ENCODE measurements at places on chromosomes 7 and 10. TPM values are rescaled to one million over a fixed set of nuclear protein-coding genes. Genes with fewer than 3 reads are reported as not detected.

DNA sequence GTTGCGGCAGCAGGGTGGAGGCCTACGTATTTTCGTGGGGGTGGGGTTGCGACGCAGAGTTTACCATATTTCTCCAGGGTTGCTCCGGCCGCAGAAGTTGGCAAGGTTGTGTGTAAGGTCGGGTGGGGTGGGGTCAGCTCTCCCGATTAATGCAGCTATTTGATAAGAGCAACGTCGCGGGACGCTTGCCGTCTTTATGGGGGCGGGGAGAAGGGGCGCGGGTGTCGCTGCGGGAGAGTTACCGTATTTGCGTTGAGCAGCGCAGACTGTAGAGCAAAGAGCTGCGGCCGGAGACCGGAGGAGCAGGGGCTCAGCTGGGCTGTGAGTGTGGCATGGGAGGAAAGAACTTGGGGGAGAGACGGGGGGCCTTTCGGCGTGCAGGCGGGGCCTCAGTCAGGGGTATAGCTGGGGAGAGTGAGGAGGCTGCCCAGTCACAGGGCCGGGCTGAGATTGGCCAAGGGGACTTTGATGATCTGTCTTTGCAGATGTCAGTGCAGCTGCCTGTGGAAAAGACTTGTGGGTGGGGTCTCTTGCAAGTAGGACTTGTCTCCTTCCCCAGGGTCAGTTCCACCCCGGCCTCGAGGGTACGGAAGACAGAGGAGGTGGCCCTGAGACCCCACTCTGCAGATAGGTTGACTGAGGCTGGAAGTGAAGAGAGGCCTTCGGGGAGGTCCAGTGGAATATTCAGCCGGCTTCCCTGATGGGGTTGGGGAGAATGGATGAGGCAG lies 26.6 kb downstream of the ZNF775 start:
- DNase-seq, result no peak

DNA sequence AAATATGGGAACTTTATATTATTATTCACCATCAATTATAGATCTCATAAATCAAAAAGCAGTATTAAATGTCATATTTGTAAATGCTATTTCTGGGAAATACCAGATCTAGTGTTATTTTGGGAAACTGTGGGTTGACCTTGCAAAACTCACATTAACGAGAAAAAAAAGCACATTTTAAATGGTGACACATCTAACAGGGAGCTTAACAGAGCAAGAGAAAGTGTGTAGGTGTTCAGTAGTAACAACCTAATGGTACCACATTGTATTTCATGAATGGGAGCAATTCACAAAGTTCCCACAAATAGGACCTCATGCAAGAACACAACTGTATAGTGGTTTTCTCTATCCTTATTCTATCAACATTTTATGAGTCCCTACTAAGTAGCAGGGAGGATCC lies 26.2 kb upstream of the HDAC9 start:
- DNase-seq, result no peak

DNA sequence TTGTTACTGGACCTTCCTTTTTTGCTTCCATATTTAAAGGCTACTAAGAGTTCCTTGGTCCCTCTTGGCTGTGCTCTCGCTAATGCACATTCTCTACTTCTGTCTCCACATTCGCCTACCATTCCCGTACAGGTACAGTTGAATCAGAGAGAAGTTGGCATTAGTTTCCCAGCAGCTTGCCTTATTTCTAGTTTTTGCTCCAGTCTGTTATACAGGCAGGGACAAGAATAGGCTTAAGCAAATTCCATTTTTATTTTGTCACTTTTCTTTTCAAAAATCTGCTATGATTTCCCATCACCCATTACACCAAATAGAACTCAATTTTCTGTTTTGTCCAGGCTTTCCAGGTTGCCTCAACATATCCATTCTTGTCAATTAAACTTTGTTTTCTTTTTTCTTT lies 29.9 kb downstream of the DYNC1I1 start:
- no peak for DNase-seq

DNA sequence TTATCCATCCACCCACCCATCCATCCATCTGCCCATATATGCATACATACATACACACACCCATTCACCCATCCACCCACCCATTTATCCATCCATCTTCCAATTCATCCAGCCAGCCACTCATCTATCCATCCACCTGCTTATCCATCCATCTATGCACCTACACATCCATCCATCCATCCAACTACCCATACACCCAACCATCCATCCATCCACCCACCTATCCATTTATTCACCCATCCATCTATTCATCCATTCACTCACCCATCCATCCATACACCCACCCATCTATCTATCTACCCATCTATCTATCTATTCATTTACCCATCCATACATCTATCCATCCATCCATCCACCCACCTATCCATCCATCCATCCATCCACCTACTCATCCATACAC lies 17.3 kb downstream of the TMEM72 start:
- DNase-seq, result no peak

- peak; percentile 9 for DNase-seq
These were observed 179.7 kb upstream of the BET1 start for GRCh38 chr7:94183891-94184290.

DNA sequence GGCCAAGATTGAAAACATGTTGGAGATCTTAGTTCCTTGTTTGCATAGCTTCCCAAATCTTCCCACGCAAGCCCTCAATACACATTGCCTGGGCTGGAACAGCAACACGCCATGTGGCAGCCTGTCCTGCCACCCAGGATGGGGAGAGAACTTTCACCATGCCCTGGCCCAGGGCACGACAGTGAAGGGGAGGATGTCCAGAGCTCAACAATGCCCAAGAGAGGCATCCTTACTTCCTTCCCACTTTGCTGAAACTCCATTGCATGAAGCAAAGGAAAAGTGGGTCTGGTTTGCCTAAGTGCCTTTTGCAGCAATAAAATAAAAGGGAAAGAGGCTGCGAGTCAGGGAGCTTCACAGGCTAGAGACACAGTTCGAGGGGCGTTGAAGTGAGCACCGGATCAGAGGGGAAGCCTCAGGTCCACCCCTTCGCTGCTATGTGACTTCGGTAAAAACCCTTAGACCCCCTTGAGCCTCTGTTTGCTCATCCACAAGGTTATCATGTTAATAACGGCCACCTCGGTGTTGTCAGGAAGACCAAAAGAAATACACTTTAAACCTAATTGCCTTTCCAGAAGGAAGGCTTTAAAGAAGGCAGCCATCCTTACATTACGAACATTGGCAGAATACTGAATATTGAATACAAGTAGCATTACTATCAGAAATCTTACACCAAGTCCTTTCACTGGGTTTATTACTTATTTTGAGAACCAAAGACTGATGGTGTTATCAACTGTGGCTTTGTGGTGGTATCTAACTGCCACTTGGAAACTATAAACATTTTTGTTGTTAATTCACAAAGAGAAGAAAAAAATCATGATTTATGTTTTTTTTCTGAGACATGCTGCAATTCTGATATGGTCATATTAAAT lies 133.3 kb downstream of the ICA1 start:
- DNase-seq, result no peak

- DNase-seq, result no peak
These were observed 43.2 kb downstream of the PRR15 start for GRCh38 chr7:29606830-29607229.

GRCh38 chr10:43057831-43058340 lies 19.0 kb upstream of the RET start:
- DNase-seq, result no peak

- DNase-seq, result no peak
These were observed 5.4 kb downstream of the ANKIB1 start for GRCh38 chr7:92251181-92251580.

GRCh38 chr7:152633504-152633903 lies 42.4 kb downstream of the XRCC2 start:
- DNase-seq, result no peak

DNA sequence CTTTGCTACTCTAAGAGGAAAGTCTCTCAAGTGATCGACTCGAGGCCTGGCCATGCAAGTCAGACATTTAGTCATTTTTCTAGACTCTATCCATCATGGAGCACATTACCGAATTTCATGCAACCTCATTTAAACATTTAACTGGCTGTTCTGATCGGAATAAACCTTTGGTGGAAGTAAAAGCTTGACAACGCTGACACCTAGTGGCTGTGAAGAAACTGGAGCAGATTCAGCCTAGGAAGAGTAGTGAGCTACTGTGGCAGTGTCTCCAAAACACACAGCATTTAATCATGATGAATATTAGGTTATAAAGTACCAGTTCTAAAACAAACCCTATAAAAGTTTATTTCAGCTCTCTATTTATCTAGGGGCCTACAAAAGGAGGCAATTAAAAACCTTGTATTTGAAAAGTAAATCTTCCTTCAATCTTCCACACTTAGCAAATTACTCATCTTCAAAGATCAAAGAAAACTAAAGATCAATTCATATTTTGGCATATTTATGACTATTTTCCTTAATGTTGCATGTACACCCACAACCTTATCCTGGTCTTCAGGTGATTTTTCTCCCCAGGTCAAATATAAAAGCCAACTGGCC lies 175.0 kb downstream of the CTNNA3 start:
- peak; percentile 94 for DNase-seq

- DNase-seq, result no peak
These were observed 58.9 kb downstream of the CLRN3 start for GRCh38 chr10:127833804-127834203.

- DNase-seq, result no peak
These were observed 32.4 kb upstream of the HGF start for GRCh38 chr7:81802251-81802650.

DNA sequence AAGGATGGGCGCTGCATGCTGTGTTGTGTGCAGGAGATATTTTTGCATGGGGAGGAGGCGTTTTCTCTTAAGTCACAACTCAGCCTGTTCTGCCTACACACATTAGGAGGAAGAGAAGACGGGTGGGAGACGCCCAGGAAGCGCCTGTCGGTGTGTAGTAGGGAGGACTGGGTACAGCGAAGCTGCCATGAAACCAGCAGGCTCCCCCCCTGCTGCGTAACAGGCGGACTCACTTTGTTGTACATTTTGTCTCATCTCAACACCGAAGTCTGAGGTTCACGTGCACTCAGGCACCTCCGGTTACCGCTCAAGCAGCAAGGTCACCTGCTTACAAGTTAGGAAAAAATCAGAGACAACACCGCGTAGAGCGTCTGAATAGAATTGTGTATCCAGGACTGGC lies 56.3 kb downstream of the CRTAC1 start:
- DNase-seq, result no peak

DNA sequence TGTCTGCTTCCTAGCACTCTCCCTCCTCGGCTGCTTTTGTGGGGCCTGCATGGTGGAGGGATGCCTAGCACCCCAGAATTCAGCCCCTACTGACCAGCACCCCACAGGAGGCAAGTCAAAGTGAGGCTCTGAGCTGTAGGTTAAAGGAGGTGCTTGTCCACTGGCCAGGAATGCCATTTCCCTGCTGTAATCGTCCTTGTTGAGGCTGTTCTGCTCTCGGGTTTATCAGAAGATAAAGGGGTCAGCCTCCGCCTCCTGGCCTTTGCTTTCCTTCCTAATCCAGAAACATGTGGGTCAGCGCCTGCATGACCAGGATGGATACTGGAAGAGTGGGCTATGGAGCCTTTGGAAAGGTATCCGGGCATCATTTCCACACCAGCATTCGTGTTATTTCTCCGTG lies 98.9 kb downstream of the MKI67 start:
- DNase-seq, result no peak

FAM237B gene
- total RNA-seq, result not detected

EDRF1 gene
- 16.0 TPM for total RNA-seq

IFIT1B gene
- not detected for total RNA-seq

MYPN gene
- total RNA-seq, result 7.1 TPM

SH3PXD2A gene
- 2.9 TPM for total RNA-seq

TDRD1 gene
- not detected for total RNA-seq

FHIP2A gene
- 4.6 TPM for total RNA-seq

LIPF gene
- total RNA-seq, result not detected

CPA5 gene
- total RNA-seq, result not detected

SHOC2 gene
- total RNA-seq, result 11.4 TPM
